Activated naive CD4-positive, alpha-beta T cell treated with Interleukin-2 at 50 U/mL for 16 hours (primary cell): ENCODE measurements at places on chromosomes 2 and 18.

- DNase-seq = no peak
Measured at GRCh38 chr2:52342458-52342857, 1310.5 kb upstream of the NRXN1 start.

DNA sequence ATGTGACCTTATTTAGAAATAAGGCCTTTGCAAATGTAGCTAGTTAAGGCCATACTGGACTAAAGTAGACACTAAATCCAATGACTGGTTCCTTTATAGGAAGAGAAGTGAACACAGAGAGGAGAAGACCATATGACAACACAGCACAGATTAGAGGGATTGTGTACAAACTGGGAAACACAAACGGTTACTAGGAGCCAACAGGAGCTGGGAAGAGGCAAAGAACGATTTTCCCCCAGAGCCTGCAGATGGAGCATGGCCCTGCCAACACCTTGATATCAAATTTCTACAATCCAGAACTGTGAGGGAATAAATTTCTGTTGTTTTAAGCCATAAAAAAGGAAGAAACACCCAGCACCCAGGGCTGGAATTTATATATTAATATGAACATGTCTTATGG is 38.7 kb upstream of the COL5A2 start:
- DNase-seq = no peak

- no peak for DNase-seq
Measured at GRCh38 chr18:3256693-3257626, 5.0 kb upstream of the MYL12B start.

GRCh38 chr18:74430806-74431571 is 26.1 kb downstream of the DIPK1C start:
- no peak for DNase-seq
